Dermis microvascular lymphatic vessel endothelial cell (primary cell): ENCODE measurements at places on chromosomes 12 and 14. TPM values are rescaled to one million over a fixed set of nuclear protein-coding genes. Genes with fewer than 3 reads are reported as not detected.

CD9 gene
- total RNA-seq = 947 and 1,118 TPM in 2 replicates

EIF2S3B gene
- 0.89 and 1.0 TPM in 2 replicates for total RNA-seq

TMX1 gene
- 32.4 and 43.3 TPM in 2 replicates for total RNA-seq

GRCh38 chr12:2347137-2347843, 294.5 kb downstream of the CACNA1C start:
- no peak for DNase-seq

DNA sequence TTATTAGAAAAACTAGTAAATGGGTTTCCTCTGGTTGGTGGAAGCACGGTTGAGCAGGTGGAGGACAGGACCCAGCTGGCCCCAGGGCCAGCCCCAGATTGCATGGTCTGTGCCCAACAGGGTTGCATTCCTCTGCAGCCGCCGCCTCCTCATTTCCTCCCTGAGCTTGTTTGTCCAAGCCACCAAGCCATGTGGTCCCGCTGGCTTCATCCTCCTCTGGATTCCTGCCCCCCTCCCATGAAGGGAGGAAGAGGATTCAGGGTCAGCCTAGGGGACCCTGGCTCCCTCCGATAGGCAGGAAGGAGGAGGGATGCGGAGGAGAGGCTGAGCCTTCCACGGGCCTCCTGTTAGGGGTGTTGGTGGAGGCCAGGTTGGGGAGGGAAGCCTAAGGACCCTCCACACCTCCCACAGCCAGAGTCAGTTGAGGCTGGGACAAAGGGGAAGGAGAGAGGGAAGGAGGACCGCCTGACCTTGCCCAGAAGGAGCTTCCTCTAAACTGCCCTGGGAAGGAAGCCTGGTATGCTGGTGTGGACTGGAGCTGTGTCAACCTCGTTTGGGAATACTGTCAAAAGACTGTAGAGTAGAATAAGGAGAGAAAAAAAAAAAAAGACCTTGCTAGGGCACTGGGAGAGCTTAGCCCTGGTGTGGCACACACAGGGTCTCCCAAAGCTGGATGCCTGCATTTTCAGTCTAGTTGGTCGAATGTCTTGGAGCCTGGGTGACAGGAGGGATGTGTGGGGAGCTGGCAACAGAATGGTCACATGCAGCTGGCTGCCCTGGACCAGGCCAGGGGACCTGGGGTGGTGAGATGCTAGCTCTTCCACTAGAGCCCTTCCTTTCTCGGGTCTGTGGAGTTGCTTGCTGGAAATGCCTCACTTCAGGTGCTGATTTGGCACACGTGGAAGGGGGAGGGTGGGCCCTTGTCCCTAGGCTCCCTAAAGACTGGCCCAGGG, 42.4 kb downstream of the PLEKHG3 start:
- peak; percentile 28 for DNase-seq

- DNase-seq = no peak
These were observed 53.0 kb upstream of the FRS2 start for GRCh38 chr12:69417231-69417630.

DNA sequence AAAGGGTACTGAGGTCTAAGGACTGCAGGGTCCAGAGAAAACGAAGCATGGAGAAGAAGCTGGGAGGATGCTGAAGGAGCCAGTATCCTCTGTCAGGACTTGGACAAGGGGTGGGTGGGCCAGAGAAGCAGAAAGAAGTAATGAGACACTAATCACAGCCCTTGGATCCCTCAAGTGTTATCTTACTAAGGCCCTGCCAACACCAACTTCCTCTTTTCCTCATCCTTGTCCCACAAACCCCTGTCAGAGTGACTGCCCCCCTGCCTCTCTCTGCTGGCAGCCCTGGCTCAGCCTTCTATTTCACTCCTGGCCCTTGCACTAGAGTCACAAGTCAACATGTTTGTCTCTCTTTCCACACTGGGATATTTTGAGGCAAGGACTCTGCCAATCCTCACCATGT, 3.8 kb upstream of the ASIC1 start:
- DNase-seq = no peak

DNA sequence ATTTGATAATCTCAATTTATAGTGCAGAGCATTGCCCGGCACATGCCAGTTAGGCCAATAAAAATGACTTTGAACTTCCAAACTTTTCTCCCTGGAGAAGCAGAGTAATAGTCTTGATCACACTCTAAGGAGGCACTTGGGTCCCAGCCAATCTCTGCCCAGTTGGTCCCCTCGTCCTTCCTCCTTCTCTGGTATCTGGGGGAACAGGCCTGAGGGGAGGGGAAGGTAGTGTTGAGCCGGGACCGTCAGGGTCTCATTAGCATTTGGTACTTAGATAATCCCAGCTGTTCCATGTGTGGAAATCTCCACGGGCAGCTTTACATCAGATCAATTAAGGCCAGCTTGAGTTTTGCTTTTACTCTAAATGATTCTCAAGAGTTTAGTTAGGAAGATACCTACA, 70.1 kb downstream of the ZNF641 start:
- no peak for DNase-seq

- DNase-seq = no peak
These were observed 91.0 kb downstream of the RBM19 start for GRCh38 chr12:113874999-113875561.

- DNase-seq = peak; percentile 83
These were observed 27.7 kb upstream of the HIGD1C start for GRCh38 chr12:50924439-50925341.
